MCF 10A (cell line): ENCODE measurements at places on chromosomes 11 and 22. TPM values are rescaled to one million over a fixed set of nuclear protein-coding genes. Genes with fewer than 3 reads are reported as not detected.

CRYBB3 gene
- 0.61 and 0.76 TPM in 2 replicates for total RNA-seq

FOXRED2 gene
- total RNA-seq, result 10.9 and 11.4 TPM in 2 replicates

CAPN5 gene
- total RNA-seq, result 0.26 and 0.49 TPM in 2 replicates

GPR83 gene
- not detected in 2 replicates for total RNA-seq

LMO2 gene
- 0.66 and 0.89 TPM in 2 replicates for total RNA-seq

SLC16A8 gene
- not detected in 2 replicates for total RNA-seq

CCND1 gene
- total RNA-seq, result 96.6 and 106 TPM in 2 replicates

CRY2 gene
- 8.1 and 8.6 TPM in 2 replicates for total RNA-seq

DNA sequence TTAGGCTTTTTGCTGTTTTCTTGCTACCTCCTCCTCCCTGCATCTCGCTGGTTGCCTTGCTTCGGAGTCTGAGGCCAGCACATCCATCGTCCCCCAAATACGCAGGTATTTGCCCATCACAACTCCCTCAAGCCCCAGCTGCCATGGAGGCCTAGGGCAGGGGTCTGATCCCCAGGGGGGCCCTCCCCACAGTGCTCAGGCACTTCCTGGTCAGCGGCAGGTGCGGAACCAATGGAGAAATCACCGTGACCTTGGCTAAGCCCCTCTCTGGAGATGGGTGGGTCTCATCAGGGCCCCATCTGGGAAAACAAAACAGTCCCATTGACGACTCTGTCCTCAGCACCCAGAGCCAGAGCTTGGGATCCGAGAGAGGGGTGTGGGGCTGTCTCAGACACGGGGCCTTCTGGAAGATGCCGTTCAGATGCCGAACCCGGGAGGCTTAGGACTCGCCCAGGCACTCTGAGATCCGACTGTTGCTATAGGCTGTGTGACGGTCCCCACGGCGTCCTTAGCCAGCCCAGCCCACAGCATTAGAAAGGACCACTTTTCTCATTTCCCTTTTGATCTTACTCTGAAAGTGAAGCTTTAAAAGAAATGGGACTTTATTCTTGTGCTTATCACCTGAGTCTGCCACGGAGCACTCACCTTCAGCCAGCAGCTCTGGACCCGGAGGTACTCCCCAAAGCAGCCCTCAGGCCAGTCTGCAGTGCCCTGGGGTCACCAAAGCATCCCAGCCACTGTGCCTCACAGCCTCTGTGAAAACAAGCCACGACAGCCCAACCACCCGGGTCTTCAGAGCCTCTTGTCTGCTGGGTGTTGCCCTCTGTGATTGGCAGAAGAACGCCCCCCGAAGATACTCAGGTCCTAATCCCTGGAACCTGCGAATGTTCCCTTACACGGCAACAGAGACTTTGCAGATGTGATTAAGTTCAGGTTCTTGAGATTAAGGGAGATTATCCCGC, 61.2 kb upstream of the SLC22A12 start:
- peaks cover 42% of the 10 kb centered on the region for H3K27me3 ChIP-seq
- no peak for DNase-seq
- H3K4me3 ChIP-seq, result no peak overlapping the region
- no peaks in the 10 kb centered on the region for H3K36me3 ChIP-seq
- no peak overlapping the region for H3K27ac ChIP-seq
- H3K4me1 ChIP-seq, result no peaks in the 10 kb centered on the region

GRCh38 chr11:68575025-68575665, 109.2 kb upstream of the GAL start:
- no peaks in the 10 kb centered on the region for H3K27me3 ChIP-seq
- no peak overlapping the region for H3K27ac ChIP-seq
- no peak for DNase-seq
- H3K4me3 ChIP-seq, result no peak overlapping the region

- H3K4me3 ChIP-seq, result no peak overlapping the region
- no peak overlapping the region for H3K27ac ChIP-seq
- no peak for DNase-seq
Observed at GRCh38 chr11:41400819-41401382, 58.6 kb downstream of the LRRC4C start.

- DNase-seq, result no peak
- no peak overlapping the region for H3K4me3 ChIP-seq
- H3K27ac ChIP-seq, result no peak overlapping the region
- H3K4me1 ChIP-seq, result no peaks in the 10 kb centered on the region
- H3K36me3 ChIP-seq, result no peaks in the 10 kb centered on the region
Observed at GRCh38 chr11:89181111-89181510, 3.4 kb downstream of the TYR start.

DNA sequence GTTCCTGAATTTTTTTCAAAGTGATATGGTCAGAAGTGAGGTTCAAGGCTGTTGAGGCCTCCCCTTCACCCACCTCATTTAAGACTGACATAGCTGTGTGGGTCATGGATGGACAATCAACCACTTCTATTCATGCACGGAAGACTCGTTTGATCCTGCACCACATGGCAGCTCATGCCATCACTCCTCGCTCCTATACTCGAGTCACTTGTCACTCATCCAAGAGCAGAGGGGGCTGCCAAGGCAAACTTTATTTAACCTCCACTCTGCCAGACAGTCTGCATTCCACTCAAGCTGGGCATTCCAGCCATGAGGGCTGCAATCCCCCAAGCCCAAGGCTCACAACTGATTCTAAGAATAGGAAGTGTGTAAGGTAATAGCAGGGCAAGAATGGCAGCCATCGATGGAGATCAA, 34.1 kb downstream of the SNX19 start:
- H3K4me1 ChIP-seq, result peaks cover 14% of the 10 kb centered on the region
- peak overlapping the region; percentile 51 for H3K27ac ChIP-seq
- no peaks in the 10 kb centered on the region for H3K27me3 ChIP-seq
- peaks cover 93% of the 10 kb centered on the region for H3K36me3 ChIP-seq

- no peak for DNase-seq
- no peaks in the 10 kb centered on the region for H3K4me1 ChIP-seq
- H3K27ac ChIP-seq, result peak overlapping the region; percentile 94
- H3K27me3 ChIP-seq, result no peaks in the 10 kb centered on the region
- peak overlapping the region; percentile 84 for H3K4me3 ChIP-seq
Observed at GRCh38 chr11:796565-797295, 1.4 kb downstream of the SLC25A22 start.
